Myocyte (in vitro differentiated cells): ENCODE measurements at places on chromosomes 11 and 22. TPM values are rescaled to one million over a fixed set of nuclear protein-coding genes. Genes with fewer than 3 reads are reported as not detected.

- no peak for DNase-seq
Observed at GRCh38 chr22:49770547-49771265, 57.0 kb downstream of the BRD1 start.

- DNase-seq: no peak
Observed at GRCh38 chr11:39461066-39461465, 1998.4 kb downstream of the LRRC4C start.

DNA sequence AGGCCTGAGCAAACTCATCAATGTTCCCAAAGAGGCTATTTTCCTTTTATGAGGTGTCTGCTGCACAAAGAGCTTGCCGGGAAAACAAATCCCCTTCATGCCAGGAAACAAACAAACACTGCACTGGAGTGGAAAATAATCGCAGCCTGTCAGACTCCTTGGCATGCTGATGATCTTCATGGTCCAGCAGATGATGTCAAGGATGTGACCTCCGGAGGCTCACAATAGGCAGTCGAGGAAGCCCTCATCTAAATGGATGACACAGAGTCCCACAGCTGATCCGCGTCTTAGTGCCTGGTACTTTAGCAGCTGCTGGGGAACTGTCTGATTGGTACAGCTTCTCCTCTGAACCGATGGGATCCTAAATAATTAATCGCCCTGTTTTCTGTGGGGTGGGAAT is 187.6 kb downstream of the TENM4 start:
- no peak for DNase-seq

Gene KCNJ1
- 0.29 TPM in 1 of 2 replicates, not detected in the other for total RNA-seq

- no peak for DNase-seq
Observed at GRCh38 chr22:37456346-37456745, 29.1 kb upstream of the ELFN2 start.

Gene EIF3L
- 415 and 450 TPM in 2 replicates for total RNA-seq

Gene RGL4
- total RNA-seq: 0.40 and 2.3 TPM in 2 replicates

Gene KRTAP5-2
- total RNA-seq: not detected in 2 replicates

Gene PDGFD
- total RNA-seq: 0.08 TPM in 1 of 2 replicates, not detected in the other

DNA sequence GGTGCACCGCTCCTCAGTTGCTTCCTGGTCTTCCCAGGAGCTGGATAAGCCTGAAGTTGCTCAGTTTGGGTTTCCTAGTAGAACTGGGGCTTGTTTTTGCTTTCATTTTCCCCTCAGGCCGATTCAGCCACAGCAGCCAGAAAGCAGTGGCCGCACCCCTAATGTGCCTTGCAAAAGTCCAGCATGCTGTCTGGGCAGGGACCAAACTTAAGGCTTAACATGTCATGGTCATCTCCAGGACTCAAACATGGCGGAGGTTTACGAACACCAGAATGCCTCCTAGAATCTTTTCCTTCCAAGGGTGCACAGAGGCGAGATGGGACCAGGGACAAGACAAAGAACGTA is 2.5 kb downstream of the GNG3 start:
- DNase-seq: no peak

DNA sequence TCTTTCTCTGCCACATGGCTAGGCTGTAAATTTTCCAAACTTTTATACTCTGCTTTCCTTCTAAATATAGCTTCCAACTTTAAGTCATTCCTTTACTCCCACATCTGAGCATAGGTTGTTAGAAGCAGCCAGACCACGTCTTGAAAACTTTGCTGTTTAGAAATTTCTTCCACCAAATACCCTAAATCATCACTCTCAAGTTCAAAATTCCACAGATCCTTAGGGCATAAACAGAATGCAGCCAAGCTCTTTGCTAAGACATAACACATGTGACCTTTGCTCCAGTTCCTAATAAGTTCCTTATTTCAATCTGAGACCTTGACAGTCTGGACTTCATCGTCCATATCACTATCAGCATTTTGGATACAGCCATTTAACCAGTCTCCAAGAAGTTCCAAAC is 749.9 kb downstream of the METTL15 start:
- no peak for DNase-seq

DNA sequence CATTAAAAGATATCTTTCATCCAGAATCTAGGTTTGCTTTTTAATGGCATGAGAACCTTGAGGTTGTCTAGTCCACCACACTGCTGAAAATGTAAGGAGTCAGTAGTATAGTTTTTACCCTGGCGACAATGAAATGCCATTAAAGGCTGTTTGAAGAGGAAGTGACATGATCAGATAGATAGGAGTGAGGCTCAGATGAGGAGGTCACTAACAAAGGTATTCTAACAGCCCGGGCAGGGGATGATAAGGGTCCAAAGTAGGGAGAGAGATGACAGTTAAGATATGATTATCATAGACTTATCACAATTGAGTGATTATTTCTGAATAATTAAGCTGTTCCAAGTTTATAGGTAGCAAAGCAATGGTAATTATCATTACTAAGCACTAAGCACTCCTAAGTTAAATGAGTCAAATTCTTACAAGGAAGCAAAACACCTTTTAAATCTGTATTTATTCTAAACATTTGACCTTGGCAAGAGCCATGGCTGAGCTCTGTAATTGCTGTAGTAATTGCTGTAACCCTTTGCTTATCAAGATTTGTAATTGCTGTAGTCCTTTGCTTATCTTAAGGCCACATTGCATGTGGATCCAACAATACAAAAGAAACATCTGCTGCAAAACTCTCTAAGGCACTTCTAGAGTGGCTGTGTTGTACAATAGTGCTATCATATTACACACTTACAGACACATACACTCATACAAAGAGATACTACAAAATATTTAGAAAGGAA is 92.6 kb downstream of the ENTHD1 start:
- DNase-seq: no peak

- DNase-seq: no peak
Observed at GRCh38 chr11:119974051-119974450, 163.9 kb downstream of the TRIM29 start.

Gene RASL10A
- total RNA-seq: 2.5 and 9.5 TPM in 2 replicates

DNA sequence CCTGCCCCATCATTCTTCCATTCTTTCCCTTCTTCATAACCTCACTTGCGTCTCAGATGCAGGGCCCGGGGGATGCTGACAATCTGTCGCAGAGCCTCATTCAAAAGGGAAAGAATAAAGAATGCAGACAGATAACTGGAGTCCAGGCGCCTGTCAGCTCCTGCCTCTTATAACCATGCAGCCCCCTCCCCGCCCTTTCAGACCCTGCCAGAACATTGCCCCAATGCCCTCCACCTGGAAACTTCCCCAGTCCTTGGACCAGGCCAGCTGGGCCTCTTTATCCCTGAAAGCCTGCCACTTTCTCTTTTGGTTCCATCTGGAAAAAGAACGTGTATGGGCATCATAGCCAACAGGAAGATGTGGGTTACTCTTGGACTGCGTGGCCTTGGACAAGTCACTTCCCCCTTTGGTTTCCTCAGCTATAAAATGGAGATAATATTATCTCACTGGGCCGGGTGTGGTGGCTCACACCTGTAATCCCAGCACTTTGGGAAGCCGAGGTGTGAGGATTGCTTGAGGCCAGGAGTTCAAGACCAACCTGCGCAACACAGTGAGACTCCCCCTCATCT is 2.1 kb upstream of the TCF20 start:
- DNase-seq: no peak

Gene OR8A1
- not detected in 2 replicates for total RNA-seq

Gene PRG3
- total RNA-seq: not detected in 2 replicates

- DNase-seq: no peak
Observed at GRCh38 chr11:7673724-7674434, 579 bp upstream of the CYB5R2 start.

- peak; percentile 41 for DNase-seq
Observed at GRCh38 chr11:2929950-2930703, 907 bp upstream of the PHLDA2 start.

DNA sequence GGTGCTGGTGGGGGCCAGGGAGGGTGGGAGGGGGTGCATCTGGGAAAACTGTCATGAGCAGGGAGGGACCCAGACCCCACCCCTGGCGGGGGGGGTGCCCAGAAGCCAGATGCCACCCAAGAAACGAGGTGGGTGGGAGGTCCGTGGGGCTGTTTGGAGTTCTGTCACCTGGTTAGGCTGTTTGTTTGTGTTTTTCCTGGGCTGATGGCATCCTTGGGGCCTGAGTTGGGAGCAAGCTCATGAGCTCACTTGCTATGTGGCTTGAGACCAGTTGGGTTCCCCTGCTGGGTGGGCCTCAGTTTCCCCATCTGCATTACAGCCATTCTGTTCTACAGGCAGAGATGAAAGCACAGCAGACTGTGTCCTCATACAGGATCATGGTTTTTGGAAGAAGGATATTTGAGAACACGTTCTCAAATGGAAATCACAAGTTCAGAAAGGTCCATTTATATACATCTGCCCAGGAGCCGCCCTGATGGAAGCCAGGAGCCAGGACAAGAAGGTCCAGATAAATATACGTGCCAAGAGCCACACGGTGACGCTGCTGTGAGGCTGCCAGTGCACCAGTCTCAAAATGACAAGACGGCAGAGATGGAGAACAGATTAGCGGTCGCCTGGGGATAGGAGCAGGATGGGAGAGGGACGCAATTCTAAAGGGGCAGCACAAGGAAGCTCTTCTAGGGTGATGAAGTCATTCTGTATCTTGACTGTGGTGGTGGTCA is 312.9 kb downstream of the MN1 start:
- DNase-seq: peak; percentile 13

DNA sequence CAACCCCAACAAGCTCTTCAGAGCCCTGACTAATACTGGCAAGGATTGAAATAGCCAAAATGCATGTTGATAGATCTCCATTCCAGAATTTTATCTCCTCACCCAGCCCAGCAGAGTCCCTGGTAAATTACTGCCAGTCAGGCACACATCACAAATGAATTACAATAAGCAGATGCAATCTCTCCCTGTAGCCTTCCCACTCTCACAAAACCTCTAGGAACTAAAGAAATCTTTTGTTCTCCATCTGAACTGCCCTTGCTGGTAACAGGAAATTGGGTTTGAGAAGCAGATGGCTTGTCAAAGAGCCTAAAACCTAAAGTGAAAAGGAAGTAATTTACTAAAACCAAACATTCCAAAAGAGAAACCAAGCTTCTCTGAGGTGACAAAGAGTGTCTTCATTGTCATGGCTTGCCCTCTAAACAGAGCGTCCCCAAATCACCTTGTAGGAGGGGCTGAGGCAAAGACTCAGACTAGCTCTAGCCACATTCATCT is 59.5 kb downstream of the FAM168A start:
- DNase-seq: peak; percentile 15

GRCh38 chr11:107769189-107769588 is 57.3 kb upstream of the SLN start:
- DNase-seq: peak; percentile 97

GRCh38 chr11:24421766-24422165 is 75.1 kb upstream of the LUZP2 start:
- no peak for DNase-seq

- peak; percentile 87 for DNase-seq
Observed at GRCh38 chr11:121464352-121464946, 11.7 kb upstream of the SORL1-AS1 start.

Gene KIRREL3
- 1.6 and 2.1 TPM in 2 replicates for total RNA-seq

- peak; percentile 73 for DNase-seq
Observed at GRCh38 chr22:18104566-18104965, 6.0 kb upstream of the TUBA8 start.

Gene KDM4D
- total RNA-seq: 0.88 and 1.6 TPM in 2 replicates

DNA sequence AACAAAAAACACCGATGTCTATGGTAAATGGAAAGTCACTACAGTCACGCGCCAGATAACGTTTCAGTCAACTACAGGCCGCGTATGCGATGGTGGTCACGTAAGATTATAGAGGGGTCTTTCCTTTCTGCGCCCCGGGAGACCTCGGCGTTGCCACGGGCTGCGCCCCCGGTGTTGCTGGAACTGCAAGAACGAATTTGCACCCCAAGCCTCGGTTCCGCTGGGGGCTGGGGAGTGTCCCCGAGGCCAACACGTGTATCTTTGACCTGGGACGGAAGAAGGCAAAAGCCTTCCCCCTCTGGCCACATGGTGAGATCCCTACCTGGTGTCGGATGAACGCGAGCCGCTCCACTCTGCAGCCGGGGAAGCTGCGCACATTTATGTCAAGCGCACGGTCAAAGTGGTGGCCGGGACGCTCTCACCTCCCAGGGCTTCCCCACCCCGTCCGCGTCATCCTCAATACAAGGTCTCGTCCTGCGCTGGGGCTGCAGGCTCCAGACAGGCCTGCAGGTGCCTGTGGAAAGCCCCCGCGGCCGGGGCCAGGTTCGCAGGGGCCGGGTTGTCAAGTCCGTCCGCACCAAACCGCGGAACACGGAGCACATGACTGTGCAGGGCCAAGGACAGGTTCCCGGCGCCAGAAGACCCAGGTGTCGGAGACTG is 29.3 kb upstream of the APLP2 start:
- DNase-seq: no peak

DNA sequence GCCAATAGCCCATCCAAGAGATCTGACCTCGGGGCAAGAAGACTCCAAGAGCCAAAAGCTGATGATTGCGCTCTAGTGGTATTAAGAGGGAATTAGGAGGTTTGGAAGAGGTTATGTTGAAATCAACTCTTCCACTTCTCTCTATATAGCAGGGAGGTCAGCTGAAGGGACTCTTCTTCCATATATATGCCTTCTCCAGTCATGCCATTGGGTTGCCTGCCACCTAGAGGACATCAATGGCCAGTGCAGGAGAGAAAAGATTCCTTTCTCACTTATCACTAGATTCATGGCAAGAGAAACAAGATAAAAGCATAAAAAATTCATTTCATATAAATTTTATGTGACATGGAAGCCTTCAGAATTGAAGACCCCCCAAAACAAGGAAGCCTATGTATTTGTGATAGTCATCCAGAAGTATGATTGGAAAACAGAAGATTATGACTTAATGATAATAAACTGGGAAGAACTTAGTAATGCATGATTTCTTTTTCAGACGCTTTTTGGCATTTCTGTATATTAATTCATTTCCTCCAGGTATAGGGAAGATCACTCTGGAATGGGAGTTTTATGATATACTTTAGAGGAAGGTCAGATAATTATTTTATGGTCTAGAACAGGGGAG is 435.1 kb upstream of the DDI1 start:
- DNase-seq: peak; percentile 67

GRCh38 chr22:19655399-19655798 is 58.9 kb upstream of the SEPTIN5 start:
- DNase-seq: no peak

Gene THOC5
- 28.7 and 34.9 TPM in 2 replicates for total RNA-seq

DNA sequence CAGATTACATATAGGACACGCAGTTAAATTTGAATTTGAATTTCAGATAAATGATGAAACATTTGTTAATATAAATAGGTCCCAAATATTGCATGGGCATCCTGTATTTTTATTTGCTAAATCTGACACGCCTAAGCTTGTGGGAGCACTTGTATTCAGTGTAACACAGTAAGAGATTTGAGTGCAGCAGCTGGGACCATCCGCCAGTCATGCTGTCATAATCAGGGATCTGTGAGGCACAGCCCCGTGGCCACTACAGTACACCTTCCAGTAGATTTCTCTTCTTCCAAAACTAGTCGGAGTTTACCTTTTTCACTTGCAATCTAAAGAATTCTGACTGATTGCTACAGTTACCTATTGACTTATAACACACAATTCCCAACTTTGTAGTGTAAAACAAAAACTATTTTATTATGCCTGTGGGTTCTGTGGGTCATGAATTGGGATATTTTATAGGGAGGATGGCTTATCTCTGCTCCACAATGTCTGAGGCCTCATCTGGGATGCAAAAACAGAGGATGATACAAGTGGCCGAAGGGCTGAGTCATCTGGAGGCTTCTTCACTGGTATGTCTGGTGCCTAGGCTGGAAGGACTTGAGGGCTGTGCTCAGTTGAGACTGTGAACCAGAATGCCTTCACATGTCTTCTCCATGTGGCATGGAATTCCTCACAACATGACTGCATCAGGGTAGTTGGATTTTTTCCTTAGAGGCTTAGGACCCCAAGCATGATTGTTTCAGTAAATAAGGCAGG is 74.1 kb downstream of the PRSS23 start:
- peak; percentile 41 for DNase-seq

Gene F2
- not detected in 2 replicates for total RNA-seq
